HepG2 (cell line): ENCODE measurements at places on chromosomes 6 and 20. TPM values are rescaled to one million over a fixed set of nuclear protein-coding genes. Genes with fewer than 3 reads are reported as not detected.

DAAM2 gene
- not detected in 2 replicates for total RNA-seq

PTK6 gene
- total RNA-seq, result not detected in 2 replicates

NRSN1 gene
- total RNA-seq, result not detected in 2 replicates

THBD gene
- total RNA-seq, result not detected in 2 replicates

PTPRT gene
- 0.09 TPM in 1 of 2 replicates, not detected in the other for total RNA-seq

GRCh38 chr6:150723857-150724256 lies 124.2 kb downstream of the PLEKHG1 start:
- no peak for DNase-seq
- no peaks in the 10 kb centered on the region for H3K4me1 ChIP-seq
- no peaks in the 10 kb centered on the region for H3K36me3 ChIP-seq
- no peak overlapping the region for H3K4me3 ChIP-seq

GRCh38 chr6:124967444-124967843 lies 5.2 kb downstream of the RNF217 start:
- peaks cover 9% of the 10 kb centered on the region for H3K4me1 ChIP-seq
- H3K4me3 ChIP-seq, result no peak overlapping the region

GRCh38 chr6:161273274-161273751 lies 548 bp downstream of the AGPAT4 start:
- H3K4me1 ChIP-seq, result no peaks in the 10 kb centered on the region
- H3K4me3 ChIP-seq, result no peak overlapping the region
- H3K27ac ChIP-seq, result no peak overlapping the region
- H3K27me3 ChIP-seq, result peaks cover 12% of the 10 kb centered on the region; the same call in 1 of the 3 replicates
- no peak for DNase-seq
- no peaks in the 10 kb centered on the region for H3K36me3 ChIP-seq

GRCh38 chr20:7226156-7226555 lies 458.7 kb downstream of the BMP2 start:
- no peak overlapping the region for H3K4me3 ChIP-seq
- no peaks in the 10 kb centered on the region for H3K27me3 ChIP-seq
- no peak overlapping the region for H3K27ac ChIP-seq
- H3K36me3 ChIP-seq, result no peaks in the 10 kb centered on the region
- no peak for DNase-seq

GRCh38 chr6:114556846-114557488 lies 214.1 kb upstream of the HS3ST5 start:
- no peak overlapping the region for H3K4me3 ChIP-seq
- no peak overlapping the region for H3K27ac ChIP-seq
- no peaks in the 10 kb centered on the region for H3K27me3 ChIP-seq
- DNase-seq, result no peak

GRCh38 chr6:124879110-124879991 lies 82.9 kb upstream of the RNF217 start:
- no peak overlapping the region for H3K4me3 ChIP-seq
- no peaks in the 10 kb centered on the region for H3K36me3 ChIP-seq
- no peaks in the 10 kb centered on the region for H3K4me1 ChIP-seq
- no peaks in the 10 kb centered on the region; the same call in 1 of the 2 replicates for H3K27me3 ChIP-seq
- no peak for DNase-seq

GRCh38 chr6:130520221-130520620 lies 154.4 kb downstream of the TMEM200A start:
- no peak overlapping the region for H3K27ac ChIP-seq
- H3K27me3 ChIP-seq, result no peaks in the 10 kb centered on the region
- no peaks in the 10 kb centered on the region for H3K36me3 ChIP-seq
- no peak for DNase-seq
- H3K4me1 ChIP-seq, result no peaks in the 10 kb centered on the region

DNA sequence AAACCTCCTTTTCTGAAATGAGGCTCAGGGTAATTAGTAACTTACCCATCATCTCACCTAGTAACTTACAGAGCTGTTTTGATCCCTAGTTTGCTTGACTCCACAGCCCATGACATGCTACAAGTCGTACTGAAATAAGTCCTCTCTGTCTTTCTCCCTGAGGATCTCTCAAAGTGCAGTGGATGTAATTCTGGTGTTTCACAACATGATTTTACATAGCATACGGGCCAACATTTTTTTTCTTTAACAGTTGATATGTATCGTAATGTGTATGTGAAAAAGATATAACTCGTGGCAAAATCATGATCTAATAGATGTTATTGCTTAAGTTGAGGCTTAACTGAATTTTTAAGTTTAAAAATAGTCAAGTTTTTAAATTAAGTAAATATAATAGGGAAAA lies 45.0 kb downstream of the TSHZ2 start:
- no peak overlapping the region for H3K27ac ChIP-seq
- H3K36me3 ChIP-seq, result no peaks in the 10 kb centered on the region
- no peak for DNase-seq
- no peaks in the 10 kb centered on the region for H3K27me3 ChIP-seq
- H3K4me3 ChIP-seq, result no peak overlapping the region

- no peak overlapping the region for H3K27ac ChIP-seq
- H3K4me3 ChIP-seq, result no peak overlapping the region
These were observed 56.6 kb upstream of the CLDN20 start for GRCh38 chr6:155207223-155207622.

DNA sequence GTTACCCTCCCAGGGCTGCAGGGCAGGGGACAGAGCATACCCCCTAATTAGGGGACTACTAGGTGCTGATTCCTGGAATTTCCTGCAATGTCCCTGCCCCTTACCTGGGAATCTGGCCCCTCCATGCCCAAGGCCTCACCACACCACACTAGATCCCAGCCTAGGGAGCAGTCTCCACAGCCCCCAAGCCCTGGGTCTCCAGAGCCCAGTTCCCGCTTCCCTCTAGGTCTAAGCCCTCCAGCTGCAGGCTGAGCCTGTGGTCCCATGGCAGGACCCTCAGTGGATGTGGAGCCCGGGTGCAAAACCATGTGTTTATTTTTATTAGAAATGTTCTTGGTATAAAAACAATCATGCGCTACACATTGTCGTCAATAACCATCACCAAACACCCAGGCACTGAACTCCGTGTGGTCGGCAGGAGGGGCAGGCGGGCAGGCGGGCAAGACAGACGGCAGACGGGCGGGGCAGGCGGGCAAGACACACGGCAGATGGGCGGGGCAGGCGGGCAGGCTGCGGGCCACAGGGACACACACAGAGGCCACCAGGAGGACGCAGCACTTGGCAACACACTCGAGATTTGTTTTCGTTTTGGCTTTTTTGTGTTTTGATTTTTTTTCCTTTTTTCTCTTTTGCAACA lies 124.2 kb downstream of the GRM4 start:
- DNase-seq, result no peak
- no peaks in the 10 kb centered on the region for H3K36me3 ChIP-seq
- no peaks in the 10 kb centered on the region for H3K4me1 ChIP-seq
- H3K27me3 ChIP-seq, result peaks cover 17% of the 10 kb centered on the region

DNA sequence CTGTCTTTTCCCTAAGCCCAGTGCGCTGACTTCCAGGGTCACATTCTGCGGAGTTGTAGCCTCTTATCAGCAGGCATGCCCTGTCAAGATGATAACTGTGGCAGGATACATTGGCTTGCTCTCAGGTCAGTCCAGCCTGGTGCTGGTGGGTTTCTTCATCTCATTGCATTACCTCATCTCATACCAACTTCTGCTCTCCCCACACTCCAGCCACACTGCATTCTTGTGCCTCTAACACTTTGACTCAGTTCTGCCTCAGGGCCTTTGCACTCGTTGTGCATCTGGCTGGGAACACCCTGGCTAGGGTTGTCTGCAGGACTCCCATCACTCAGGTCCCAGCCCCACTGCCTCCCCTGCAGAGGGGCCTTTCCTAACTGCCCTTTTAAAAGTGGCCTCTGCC lies 110.3 kb upstream of the BACH2 start:
- no peak overlapping the region for H3K27ac ChIP-seq
- peaks cover 15% of the 10 kb centered on the region for H3K4me1 ChIP-seq
- H3K4me3 ChIP-seq, result no peak overlapping the region
- no peak for DNase-seq
